ENCODE measurements at places on chromosomes 6 and 20. TPM values are rescaled to one million over a fixed set of nuclear protein-coding genes. Genes with fewer than 3 reads are reported as not detected.

PPIL1 gene
- 30.8 TPM for polyA plus RNA-seq

KLC4 gene
- polyA plus RNA-seq: 17.7 TPM

C6orf15 gene
- polyA plus RNA-seq: not detected

DEF6 gene
- 0.59 TPM for polyA plus RNA-seq

PGK2 gene
- not detected for polyA plus RNA-seq

OR2B3 gene
- not detected for polyA plus RNA-seq

All from endothelial cell of umbilical vein (primary cell).